ENCODE measurements at places on chromosomes 16 and 17.

- peak; percentile 80 for DNase-seq
These were observed 5.0 kb downstream of the TBKBP1 start for GRCh38 chr17:47698749-47699535.

GRCh38 chr16:84463221-84463620 is 41.2 kb downstream of the MEAK7 start:
- peak; percentile 27 for DNase-seq

DNA sequence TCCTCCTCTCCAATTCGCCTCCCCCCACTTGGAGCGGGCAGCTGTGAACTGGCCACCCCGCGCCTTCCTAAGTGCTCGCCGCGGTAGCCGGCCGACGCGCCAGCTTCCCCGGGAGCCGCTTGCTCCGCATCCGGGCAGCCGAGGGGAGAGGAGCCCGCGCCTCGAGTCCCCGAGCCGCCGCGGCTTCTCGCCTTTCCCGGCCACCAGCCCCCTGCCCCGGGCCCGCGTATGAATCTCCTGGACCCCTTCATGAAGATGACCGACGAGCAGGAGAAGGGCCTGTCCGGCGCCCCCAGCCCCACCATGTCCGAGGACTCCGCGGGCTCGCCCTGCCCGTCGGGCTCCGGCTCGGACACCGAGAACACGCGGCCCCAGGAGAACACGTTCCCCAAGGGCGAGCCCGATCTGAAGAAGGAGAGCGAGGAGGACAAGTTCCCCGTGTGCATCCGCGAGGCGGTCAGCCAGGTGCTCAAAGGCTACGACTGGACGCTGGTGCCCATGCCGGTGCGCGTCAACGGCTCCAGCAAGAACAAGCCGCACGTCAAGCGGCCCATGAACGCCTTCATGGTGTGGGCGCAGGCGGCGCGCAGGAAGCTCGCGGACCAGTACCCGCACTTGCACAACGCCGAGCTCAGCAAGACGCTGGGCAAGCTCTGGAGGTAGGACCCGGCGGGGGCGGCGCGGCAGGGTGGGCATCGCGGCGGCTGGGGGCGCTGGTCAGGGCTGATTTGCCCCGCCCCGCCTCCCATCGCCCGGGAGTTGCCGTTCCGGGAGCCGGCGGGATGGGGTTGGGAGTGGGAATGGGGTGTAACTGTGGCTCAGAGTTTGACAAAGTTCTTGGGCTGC is 567 bp downstream of the SOX9 start:
- DNase-seq, result no peak

DNA sequence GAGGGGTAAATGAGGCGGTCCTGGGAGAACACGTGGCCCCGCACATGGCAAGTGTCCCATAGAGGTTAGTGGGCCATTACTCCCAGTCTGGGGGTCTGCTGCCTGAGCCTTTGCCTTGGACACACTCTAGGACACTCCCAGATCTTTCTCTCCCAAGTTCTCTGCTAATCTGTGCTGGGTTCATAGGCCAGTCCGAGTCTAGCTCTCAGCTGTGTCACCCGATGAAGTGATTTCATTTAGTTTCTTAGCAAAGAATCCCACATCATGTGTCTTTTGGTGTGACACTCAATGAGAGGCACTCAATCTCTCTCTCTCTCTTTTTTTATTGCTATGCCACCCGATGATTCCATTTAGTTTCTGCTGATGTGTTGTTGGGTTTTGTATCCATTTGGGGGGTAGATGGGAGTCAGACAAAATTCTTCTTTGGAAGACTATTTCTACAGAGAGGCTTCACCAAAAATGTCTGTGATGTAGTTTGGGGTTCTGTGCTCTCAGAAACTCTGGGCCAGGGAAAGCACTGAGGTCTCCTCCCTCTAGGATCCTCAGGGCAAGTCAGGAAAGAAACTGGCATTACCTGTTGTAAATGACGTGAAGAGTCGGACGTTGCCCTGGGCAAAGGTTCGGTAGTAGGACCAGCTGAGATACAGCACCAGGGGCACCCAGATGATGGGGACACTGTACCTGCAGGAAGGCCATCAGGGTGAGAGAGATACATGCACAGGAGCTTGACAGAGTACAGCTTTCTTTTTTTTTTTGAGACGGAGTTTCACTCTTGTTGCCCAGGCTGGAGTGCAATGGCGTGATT is 25.2 kb upstream of the MLKL start:
- DNase-seq, result no peak

DNA sequence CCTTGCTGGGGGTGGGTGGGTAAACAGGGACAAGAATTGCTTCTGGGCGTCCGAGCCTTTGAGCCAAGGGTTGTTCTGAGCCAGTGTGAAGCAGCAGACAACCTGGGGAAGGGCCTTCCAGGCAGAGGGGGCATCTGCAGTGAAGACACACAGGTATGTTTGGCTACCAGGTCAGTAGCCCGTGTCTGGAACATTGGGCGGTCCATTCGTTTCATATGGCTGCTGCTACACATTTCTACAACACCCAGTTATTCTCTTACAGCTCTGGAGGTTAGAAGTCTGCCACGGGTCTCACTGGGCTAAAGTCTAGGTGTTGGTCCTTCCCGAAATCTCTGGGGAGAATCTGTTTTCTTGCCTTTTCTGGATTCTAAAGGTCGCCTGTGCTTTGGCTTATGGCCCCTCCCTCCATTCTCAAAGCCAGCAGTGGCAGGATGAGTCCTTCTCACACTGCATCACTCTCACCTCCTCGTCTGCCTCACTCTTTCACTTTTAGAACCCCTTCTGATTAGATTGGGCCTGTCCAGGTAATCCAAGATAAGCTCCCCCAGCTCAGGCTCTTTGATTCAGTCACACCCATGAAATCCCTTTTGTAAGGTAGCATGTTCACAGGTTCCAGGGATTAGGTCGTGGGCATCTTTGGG is 136.1 kb downstream of the CLEC16A start:
- DNase-seq, result no peak

DNA sequence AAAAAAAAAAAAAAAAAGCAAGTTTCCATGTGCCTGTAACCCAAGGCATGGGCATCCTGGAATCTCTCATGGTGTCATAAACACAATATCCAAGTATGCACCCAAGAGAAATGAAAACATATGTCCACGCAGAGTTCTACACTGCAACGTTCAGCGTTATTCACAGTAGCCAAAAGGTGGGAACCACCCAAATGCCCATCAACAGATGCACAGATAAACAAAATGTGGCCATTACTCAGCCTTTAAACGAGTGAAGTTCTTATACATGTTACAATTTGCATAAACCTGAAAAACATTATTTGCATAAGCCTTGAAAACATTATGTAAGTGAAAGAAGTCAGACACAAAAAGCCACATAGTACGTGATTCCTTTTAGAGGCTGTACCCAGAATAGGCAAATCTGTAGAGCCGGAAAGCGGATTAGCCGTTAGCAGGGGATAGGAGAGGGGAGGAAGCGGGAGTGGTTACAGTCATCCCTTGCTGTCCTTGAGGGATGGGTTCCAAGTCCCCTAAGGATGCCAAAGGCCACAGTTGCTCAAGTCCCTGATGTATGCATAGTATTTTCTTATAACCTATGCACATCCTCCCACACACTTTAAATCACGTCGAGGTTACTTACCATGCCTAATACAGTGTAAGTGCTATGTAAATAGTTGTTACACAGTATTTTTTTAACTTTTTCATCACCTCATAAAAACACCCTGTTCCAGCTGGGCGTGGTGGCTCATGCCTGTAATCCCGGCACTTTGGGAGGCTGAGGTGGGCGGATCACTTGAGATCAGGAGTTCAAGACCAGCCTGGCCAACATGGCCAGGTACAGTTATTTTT is 47.3 kb upstream of the DNAH17 start:
- no peak for DNase-seq

Measured in liver (tissue), 10 donors.